T-cell (primary cell): ENCODE measurements at places on chromosomes 2 and 18. TPM values are rescaled to one million over a fixed set of nuclear protein-coding genes. Genes with fewer than 3 reads are reported as not detected.

The RUFY4 gene
- total RNA-seq: 0.18 TPM

The CYP1B1 gene
- not detected for total RNA-seq

The ECEL1 gene
- 0.19 TPM for total RNA-seq

The XDH gene
- total RNA-seq: not detected

The ANKRD29 gene
- 0.36 TPM for total RNA-seq

The FAM110C gene
- total RNA-seq: 1.9 TPM

The ZNF638 gene
- total RNA-seq: 112 TPM

- H3K27ac ChIP-seq: no peak overlapping the region
- no peak overlapping the region for H3K4me3 ChIP-seq
- no peaks in the 10 kb centered on the region for H3K36me3 ChIP-seq
- no peak for DNase-seq
Observed at GRCh38 chr2:228507870-228508269, 326.4 kb upstream of the SPHKAP start.

DNA sequence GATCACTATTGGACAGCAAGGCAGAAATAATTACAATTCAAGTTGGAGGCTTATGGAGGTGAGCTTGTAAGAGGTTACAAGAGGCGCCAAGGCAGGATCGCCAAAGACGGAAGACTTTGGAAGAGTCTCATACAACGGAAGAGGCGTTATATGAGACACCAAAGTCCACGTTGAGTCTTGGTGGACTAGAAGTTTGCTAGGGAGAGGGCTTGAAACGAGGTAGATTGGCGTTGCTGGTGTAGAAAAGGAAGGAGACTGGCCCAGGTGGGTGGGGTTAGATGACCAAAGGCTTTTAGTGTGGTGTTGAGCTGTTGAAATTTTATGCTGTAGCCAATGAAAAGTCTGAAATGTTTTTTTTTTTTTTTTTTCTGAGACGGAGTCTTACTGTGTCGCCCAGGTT, 1.4 kb downstream of the MSH2 start:
- no peaks in the 10 kb centered on the region for H3K27me3 ChIP-seq
- peaks cover 2% of the 10 kb centered on the region for H3K36me3 ChIP-seq
- DNase-seq: no peak
- H3K27ac ChIP-seq: no peak overlapping the region
- peaks cover 29% of the 10 kb centered on the region for H3K4me1 ChIP-seq

GRCh38 chr2:39852831-39853230, 73.8 kb upstream of the THUMPD2 start:
- no peaks in the 10 kb centered on the region for H3K36me3 ChIP-seq
- H3K4me1 ChIP-seq: peaks cover 6% of the 10 kb centered on the region
- H3K4me3 ChIP-seq: no peak overlapping the region

DNA sequence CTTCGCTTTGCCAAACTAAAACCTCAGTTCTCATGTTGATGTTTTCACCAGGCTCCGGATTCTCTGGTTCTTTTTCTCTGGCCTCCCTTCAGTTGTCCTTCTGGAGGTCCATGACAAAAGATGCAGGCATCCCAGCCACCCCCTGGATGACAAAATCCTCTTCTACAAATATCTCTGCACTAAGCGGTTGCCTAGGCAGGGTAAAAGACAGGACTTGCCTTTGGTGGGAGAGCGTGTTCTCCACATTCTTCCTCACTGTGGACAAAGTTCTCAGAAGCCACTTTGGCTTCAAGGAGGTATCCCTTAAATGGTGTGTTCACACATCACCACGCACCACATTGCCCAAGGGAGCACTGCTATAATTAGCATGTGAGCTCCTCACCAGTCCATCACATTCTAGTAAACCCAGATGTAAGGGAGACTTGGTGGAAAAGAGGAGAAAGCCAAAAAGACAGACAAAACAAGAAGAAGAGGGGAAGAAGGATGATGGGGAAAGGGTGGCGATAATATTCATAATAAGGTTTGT, 23.6 kb upstream of the MRPL33 start:
- no peaks in the 10 kb centered on the region for H3K4me1 ChIP-seq
- no peaks in the 10 kb centered on the region for H3K36me3 ChIP-seq
- no peak for DNase-seq
- no peak overlapping the region for H3K4me3 ChIP-seq
- peaks cover 13% of the 10 kb centered on the region for H3K27me3 ChIP-seq

DNA sequence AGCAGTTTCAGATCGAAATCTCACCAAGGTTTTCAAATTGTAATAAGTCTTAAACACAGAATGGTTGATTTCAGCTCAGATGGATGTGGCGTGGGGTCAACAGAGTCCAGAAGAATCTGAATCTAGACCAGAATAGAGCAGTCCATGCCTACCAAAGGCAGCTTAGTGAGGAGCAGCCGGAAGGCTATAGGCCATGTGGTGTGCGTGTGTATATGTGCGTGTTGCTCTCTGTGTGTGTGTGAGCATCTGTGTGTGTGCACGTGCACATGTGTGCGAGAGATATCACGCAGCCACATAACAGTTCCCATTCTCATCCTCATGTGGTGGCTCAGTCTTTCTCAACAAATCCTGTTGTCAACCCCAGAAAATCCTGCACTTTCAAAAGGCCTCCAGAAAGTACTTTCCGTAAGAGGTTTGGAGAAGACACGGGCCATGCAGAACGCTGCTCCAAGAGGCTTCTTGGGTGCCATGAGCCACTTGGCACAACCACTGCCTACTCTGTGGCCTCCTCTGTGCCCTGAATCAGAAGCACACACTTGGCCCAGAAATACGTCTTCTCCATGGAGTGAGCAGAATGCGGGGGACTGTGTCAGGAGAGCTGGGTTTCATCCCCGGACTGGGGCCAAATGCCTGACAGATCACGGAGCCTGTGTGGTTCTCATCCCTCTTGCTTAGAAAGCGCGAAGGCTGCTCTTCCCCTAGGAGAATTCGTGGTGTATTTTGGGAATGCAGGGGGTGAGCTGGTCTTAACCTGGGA, 67.3 kb downstream of the ACKR3 start:
- no peak overlapping the region for H3K4me3 ChIP-seq
- H3K27me3 ChIP-seq: no peaks in the 10 kb centered on the region
- H3K27ac ChIP-seq: no peak overlapping the region
- no peaks in the 10 kb centered on the region for H3K36me3 ChIP-seq
- no peaks in the 10 kb centered on the region for H3K4me1 ChIP-seq

DNA sequence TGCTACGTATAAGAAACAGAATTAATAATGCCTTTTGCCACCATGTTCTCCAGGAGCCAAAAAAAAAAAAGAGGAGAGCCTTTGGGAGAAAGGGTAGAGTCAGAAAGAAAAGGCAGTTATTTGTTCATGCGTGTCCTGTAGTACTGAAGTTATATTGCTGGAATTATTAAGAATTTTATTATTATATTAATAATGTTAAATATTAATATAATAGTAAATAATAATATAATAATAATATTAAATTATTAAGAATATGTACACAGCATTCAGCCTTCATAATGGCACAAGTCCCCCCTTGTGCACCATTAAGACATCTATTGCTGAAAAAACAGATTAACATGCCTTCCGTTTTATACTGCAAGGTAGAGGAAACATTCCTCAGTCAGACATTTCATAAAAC, 8.1 kb downstream of the REG1A start:
- H3K4me3 ChIP-seq: no peak overlapping the region
- no peaks in the 10 kb centered on the region for H3K36me3 ChIP-seq
- no peaks in the 10 kb centered on the region for H3K27me3 ChIP-seq
- no peak for DNase-seq

DNA sequence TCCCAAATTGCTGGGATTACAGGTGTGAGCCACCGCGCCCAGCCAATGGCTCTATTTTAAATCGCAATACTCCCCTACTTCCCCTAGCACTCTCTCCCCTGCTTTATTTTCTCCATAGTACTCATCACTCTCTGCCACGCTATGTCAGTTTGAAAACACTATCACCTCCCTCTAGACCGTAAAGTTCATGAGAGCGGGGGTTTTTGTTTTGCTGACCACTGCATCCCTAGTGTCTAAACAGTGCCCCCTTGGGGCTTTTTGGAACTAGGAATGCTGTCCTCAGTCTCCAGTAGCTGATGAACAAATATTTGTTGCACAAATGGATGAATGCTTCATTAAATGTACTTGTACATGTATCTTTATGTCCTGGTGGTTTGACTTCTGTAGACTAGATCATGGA, 44.1 kb downstream of the ATOH8 start:
- no peaks in the 10 kb centered on the region for H3K27me3 ChIP-seq
- DNase-seq: no peak
- H3K36me3 ChIP-seq: no peaks in the 10 kb centered on the region
- H3K4me1 ChIP-seq: no peaks in the 10 kb centered on the region
- no peak overlapping the region for H3K27ac ChIP-seq
